Muscle of back (tissue), 13 donors: ENCODE measurements at places on chromosomes 6 and 20. TPM values are rescaled to one million over a fixed set of nuclear protein-coding genes. Genes with fewer than 3 reads are reported as not detected.

Gene C6orf132
- polyA plus RNA-seq, result 0.46 TPM

Gene GABRR1
- polyA plus RNA-seq, result 0.79 TPM

DNA sequence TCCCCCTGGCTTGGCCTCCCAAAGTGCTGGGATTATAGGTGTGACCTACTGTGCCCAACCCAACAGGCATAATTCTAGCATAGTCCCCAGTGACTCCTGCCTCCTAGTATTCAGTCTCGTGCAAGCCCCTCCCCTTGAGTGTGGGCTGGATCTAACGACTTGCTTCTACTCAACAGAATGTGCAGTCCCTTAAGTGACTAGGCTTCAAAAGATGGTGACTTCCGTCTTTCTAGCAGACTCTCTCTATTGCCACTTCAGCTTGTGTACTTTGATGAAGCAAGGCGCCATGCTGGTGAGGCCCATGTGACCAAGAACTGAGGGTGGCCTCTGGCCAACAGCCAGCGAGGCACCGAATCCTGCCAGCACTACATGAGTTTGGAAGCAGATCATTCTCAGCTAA lies 109.6 kb upstream of the TRAF3IP2 start:
- DNase-seq, result no peak

DNA sequence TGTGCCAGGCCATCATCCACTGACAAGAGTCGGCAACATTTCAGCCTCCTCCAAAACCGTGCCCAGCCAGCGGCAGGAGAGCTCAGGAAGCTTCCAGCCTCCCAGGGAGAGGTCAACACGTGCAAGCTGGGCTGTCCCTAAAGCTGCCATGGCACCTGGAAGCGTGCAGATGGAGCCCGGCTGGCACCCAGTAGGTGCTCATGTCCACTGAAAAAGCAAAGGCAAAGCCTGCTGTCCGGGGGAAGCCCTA lies 14.4 kb upstream of the TLDC2 start:
- DNase-seq, result no peak

Gene B3GALT4
- 2.5 TPM for polyA plus RNA-seq
